ENCODE measurements at places on chromosomes 16 and 17.

DNA sequence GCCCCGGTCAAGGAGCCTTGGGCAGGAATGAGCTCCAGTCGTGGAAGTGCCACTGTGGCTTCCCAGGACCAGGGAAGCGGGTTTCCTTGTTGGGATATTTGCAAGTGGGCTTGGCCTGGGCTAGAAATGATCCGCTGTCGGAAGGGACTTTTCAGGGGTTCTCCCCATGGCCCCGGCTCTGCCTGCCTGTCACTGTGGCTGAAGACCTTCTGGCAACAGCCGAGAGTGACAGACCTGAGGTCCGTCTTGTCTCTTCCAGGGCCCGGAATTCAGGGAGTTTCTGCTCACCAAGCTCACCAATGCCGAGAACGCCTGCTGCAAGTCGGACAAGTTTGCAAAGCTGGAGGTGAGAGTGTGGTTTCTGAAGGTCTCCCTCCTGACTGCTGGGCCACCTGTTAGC is 57.7 kb downstream of the OR1D5 start:
- peak; percentile 17 for DNase-seq

- peak; percentile 38 for DNase-seq
Measured at GRCh38 chr16:57530522-57531252, 5.7 kb downstream of the CCDC102A start.

- DNase-seq: no peak
Measured at GRCh38 chr17:72430611-72431432, 310.0 kb downstream of the SOX9 start.

- no peak for DNase-seq
Measured at GRCh38 chr17:10757647-10758046, 27.8 kb upstream of the TMEM220 start.

Data from lower lobe of right lung (tissue), 2 donors.